ENCODE measurements at places on chromosomes 7 and 10. TPM values are rescaled to one million over a fixed set of nuclear protein-coding genes. Genes with fewer than 3 reads are reported as not detected.

ITIH5 gene
- 13.1 TPM for total RNA-seq

NUTM2D gene
- 9.0 TPM for total RNA-seq

DNA sequence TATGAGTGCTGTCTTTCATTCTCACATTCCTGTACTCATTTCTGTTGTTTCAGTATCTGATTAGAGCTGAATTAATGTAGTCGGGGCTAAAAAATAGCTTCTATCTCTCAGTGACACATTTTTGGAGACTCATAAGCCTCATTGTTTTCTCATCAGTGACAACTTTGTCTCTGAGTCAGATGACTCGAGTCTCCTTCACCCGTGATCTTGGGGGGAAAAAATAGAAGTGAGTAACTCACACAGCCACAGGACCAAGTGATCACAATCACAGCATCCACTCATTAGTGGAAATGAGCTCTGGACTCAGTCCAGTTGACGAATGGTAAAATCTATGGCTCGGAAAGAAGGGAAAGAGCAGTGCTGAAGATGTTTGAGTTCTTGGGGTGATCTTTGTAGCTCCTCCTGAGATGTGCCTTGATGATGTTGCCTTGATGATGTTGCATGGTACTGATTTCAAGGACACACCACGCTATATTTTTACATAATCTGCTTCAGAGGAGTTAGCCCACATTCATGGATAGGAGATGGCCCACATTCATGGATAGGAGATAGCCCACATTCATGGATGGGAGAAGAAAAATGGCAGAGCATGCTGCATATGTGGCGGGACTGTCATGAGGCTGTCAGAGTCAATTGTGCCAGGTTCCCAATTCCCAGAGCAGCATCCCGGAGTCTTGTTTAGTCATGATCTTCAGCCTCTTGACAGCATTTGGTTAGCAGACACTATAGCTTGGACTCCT is 214.7 kb downstream of the CELF2 start:
- no peaks in the 10 kb centered on the region for H3K27me3 ChIP-seq
- no peak for DNase-seq
- no peak overlapping the region for H3K27ac ChIP-seq
- H3K36me3 ChIP-seq = no peaks in the 10 kb centered on the region
- no peaks in the 10 kb centered on the region for H3K4me1 ChIP-seq
- H3K4me3 ChIP-seq = no peak overlapping the region

- H3K4me3 ChIP-seq = no peak overlapping the region
- no peak overlapping the region for H3K27ac ChIP-seq
- no peaks in the 10 kb centered on the region for H3K36me3 ChIP-seq
- H3K4me1 ChIP-seq = no peaks in the 10 kb centered on the region
- no peak for DNase-seq
Observed at GRCh38 chr7:69808391-69808790, 210.1 kb downstream of the AUTS2 start.

GRCh38 chr10:1063232-1063865 is 7.2 kb downstream of the WDR37 start:
- H3K4me1 ChIP-seq = no peaks in the 10 kb centered on the region
- no peaks in the 10 kb centered on the region for H3K27me3 ChIP-seq
- no peak for DNase-seq

DNA sequence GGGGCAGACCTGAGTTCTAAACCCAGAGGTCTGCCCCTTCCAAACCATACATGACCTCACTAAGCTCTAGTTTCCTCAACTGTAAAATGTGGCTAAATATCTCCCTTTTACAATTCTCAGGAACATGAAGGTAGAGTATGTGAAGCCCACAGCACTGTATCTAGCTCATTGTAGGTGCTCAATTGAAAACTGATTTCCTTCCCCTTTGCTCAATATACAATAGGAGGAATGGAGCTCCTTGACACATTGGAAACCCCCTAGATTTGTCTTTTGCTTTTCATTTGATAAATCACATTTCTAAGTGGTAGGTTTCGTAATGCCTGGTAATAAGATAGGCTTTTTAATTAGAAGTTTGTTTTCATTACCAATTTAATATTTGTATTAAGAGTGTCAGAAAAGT is 153.3 kb downstream of the ARID5B start:
- no peak for DNase-seq
- H3K4me3 ChIP-seq = peak overlapping the region; percentile 86
- peak overlapping the region; percentile 66 for H3K27ac ChIP-seq

GRCh38 chr7:28560767-28561166 is 148.4 kb downstream of the CREB5 start:
- H3K27ac ChIP-seq = no peak overlapping the region
- no peaks in the 10 kb centered on the region for H3K36me3 ChIP-seq
- H3K4me1 ChIP-seq = no peaks in the 10 kb centered on the region
- H3K4me3 ChIP-seq = no peak overlapping the region
